ENCODE measurements at places on chromosomes 2 and 18.

GRCh38 chr2:157345647-157346389 is 20.2 kb upstream of the ERMN start:
- no peak for DNase-seq

DNA sequence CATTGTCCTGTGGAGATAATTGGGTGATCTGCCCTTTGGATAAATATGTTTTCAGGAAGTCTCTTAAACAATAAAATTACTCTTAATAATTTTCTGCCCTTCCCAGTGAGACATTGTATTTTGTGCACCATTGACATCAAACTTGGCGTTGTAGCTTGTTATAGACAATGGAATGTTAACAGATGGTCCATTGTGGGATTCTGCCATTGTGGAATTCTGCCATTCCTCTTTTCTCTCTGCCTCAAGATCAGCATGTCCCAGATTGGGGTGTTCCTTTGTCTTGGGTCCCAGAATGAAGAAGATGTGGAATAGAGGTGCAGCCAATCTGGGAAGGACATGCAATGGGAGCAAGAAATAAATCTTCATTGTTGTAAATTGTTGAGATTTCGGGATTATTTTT is 15.1 kb upstream of the LDAH start:
- no peak for DNase-seq

- DNase-seq: no peak
Measured at GRCh38 chr2:231548752-231549151, 18.5 kb upstream of the NMUR1 start.

- DNase-seq: no peak
Measured at GRCh38 chr2:226885769-226886435, 50.0 kb downstream of the RHBDD1 start.

GRCh38 chr2:239943991-239944631 is 81.0 kb downstream of the NDUFA10 start:
- no peak for DNase-seq

- DNase-seq: no peak
Measured at GRCh38 chr2:85455552-85456090, 37.1 kb downstream of the SH2D6 start.

DNA sequence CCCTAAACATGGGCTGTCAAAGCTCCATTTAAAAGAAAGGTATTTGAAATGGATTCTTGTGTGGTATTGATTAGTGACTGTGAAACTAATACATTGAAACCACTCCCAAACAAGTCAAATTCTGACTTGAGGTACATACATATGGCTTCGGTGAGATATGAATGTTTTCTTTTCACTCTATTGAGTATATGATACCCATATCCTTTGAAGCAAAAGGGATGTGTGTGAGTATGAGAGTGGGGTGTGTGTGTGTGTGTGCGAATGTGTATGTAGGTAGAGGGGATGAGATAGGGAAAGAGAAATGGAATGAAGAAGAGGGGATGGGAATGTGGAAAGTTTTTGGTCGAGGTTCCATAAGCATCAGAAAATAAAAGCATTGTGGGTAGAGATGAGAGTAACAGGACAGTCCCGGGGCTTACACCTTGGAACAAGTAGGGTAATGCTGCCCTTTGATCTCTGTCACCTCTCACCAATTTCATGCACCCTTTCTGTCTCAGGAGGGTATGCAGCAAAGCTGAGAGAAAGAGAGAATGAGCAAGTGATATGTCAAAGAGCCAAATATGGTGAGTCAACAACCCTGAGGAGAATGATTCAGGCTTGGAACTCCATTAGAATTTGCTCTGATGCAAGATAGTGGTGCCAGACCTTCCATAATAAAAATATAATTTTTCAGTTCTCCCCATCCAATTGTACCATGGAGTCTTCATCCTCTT is 64.0 kb upstream of the ZEB2 start:
- DNase-seq: no peak

- no peak for DNase-seq
Measured at GRCh38 chr18:52007105-52007504, 332.9 kb upstream of the DCC start.

DNA sequence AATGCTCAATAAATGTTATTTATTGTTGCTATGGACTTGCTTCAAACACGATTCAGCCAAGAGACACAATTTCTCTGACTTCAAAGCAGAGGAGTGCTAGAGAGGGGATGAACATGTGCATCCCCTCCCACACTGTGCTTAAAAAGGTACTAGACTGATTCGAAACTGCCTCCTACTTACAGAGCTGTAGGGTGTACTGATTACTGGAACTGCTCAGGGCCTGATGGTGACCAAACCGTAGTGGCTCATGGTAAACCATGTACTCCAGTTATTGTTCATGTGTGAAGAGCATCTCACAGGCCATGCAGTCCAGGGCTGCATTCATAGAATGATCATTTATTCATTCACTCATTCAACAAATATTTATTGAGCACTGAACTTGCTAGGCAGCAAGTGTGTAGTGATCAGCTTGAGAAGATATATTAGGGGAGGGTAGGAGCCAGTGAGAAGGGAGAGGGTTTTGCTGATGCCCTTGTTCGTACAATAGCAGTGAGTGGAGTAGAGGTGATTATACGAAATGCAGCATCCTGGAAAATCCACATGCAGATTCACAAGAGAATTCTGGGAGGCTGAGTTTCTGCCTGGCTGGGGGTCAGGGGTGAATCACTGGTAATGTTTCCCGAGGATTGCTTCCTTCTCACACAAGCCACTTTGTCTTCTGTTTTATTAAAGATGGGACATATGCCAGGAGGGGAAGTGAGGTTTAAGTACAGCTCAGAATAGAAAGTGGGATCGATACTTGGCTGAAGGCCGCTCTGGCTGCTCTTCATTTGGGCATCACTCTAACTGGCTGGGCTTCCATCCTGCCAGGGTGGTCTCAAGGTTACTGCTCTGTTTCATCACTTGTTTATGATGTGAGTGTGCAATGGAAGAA is 245.4 kb downstream of the RAD51AP2 start:
- no peak for DNase-seq

- DNase-seq: no peak
Measured at GRCh38 chr18:32802591-32803451, 30.0 kb upstream of the KLHL14 start.

DNA sequence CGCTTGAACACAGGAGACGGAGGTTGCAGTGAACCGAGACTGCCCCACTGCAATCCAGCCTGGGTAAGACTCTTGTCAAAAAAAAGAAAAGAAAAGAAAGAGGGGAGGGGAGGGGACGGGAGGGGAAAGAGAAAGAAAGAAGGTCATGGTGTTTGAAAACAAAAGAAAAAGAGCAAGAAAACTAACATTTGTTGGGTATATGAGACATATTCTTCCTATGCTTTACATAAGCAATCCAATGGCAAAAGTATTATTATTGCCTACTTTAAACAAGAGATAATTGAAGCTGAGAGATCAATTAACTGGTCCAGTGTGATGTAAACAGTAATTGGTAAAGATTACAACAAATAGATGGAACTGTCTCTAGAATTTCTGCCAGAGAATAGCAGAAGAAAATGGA is 157.3 kb downstream of the ZRANB3 start:
- no peak for DNase-seq
